Calu3 (cell line): ENCODE measurements at places on chromosomes 1 and 21.

- no peak for DNase-seq
Observed at GRCh38 chr1:6861075-6861724, 75.9 kb downstream of the CAMTA1 start.

GRCh38 chr1:165549973-165550372, 6.2 kb downstream of the LRRC52 start:
- no peak for DNase-seq

DNA sequence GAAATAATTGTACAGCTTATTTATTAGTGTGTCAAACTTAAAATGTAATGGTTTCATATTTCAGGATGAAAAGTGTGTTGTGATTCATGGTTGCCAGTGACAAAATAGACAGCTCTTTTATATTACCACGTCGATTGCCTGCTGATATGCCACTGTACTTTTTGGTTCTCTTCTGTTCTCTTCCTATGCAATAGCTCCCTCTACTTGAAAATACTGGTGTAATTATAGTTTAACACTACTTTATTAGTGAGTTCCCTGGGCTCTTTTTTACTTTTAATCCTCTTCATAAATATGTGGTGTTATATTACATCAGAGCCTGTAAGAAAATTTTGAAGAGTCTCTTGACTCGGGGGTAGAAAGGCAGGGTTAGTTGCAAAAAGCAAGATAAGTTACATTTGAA, 111.3 kb downstream of the PATJ start:
- DNase-seq = no peak

- no peak for DNase-seq
Observed at GRCh38 chr1:32247983-32248889, 1.2 kb downstream of the FAM167B start.
